PC-9 (cell line): ENCODE measurements at places on chromosomes 11 and 22. TPM values are rescaled to one million over a fixed set of nuclear protein-coding genes. Genes with fewer than 3 reads are reported as not detected.

- DNase-seq, result no peak
- no peaks in the 10 kb centered on the region for H3K4me1 ChIP-seq
- no peaks in the 10 kb centered on the region for H3K36me3 ChIP-seq
- H3K27me3 ChIP-seq, result peaks cover 37% of the 10 kb centered on the region
- H3K4me3 ChIP-seq, result no peak overlapping the region
Measured at GRCh38 chr11:128691802-128692752, 1.8 kb upstream of the FLI1 start.

DNA sequence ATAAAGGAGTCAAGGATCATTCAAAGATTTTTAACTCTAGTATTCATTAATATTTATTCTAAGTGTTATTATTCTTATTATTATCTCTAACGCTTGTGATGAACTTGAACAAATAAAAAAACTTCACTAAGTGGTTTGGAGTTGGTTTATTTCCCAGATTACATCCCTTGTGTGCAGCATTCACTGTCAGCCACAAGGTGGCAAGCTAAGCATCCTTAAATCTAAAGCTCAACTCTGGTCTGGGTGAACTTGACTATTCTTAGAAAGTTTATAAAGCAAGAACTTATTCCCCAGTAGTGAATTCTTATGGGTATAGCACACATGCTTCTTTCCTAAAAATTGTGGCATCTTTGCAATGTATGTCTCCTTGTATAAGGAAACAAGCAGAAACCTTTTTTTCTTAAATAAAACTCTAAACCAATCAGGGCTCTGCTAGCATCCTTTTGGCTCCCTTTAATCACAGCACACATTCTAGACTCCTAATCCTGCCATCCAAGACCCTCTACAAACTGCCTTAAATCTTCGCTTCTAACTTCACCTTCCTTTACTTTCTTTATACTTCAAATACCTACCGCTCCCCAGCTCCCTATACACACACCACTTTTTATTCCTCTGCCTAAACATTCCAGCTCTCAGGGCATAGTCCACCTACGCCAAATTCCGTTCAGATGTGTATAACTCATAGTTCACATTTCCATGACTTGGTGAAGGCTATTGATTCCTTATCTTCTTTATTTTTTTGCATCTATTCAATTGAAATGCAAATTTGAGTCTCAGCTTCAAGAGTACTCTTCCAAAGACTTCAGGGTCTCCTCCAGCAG, 1068.8 kb downstream of the DLG2 start:
- no peaks in the 10 kb centered on the region for H3K4me1 ChIP-seq
- H3K27me3 ChIP-seq, result no peaks in the 10 kb centered on the region
- no peak overlapping the region for H3K27ac ChIP-seq
- no peaks in the 10 kb centered on the region for H3K36me3 ChIP-seq
- DNase-seq, result peak; percentile 19
- H3K4me3 ChIP-seq, result no peak overlapping the region

GRCh38 chr22:43013355-43014315, 1.3 kb downstream of the PACSIN2 start:
- peak overlapping the region; percentile 45 for H3K27ac ChIP-seq
- 0 out of 2 replicates have a peak, but pooled peaks cover 3% of the 10 kb centered on the region for H3K36me3 ChIP-seq
- H3K27me3 ChIP-seq, result no peaks in the 10 kb centered on the region
- DNase-seq, result peak; percentile 56
- peak overlapping the region; percentile 66 for H3K4me3 ChIP-seq

CHRM1 gene
- total RNA-seq, result not detected in 2 replicates

DNA sequence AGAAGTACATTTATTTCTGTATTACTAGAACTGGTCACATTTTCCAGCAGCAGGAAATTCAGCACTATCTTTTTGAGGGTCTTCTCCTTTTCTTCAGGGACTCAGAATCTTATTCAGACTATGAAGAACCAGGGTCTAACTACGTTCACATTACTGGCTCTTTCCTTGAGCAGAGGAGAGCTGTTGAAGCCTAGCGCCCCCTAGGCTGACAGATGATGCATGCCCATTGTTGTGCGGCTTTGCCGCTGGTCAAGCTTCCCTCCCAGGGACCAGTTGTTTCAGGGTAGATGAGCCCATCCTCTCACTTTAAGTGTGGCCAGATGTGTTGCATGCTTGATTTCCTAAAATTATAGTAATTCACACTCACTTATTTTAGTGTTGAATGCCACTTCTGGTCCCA, 168.2 kb upstream of the PDGFD start:
- H3K4me3 ChIP-seq, result no peak overlapping the region
- no peaks in the 10 kb centered on the region for H3K36me3 ChIP-seq
- H3K27me3 ChIP-seq, result no peaks in the 10 kb centered on the region
- no peak for DNase-seq

DNA sequence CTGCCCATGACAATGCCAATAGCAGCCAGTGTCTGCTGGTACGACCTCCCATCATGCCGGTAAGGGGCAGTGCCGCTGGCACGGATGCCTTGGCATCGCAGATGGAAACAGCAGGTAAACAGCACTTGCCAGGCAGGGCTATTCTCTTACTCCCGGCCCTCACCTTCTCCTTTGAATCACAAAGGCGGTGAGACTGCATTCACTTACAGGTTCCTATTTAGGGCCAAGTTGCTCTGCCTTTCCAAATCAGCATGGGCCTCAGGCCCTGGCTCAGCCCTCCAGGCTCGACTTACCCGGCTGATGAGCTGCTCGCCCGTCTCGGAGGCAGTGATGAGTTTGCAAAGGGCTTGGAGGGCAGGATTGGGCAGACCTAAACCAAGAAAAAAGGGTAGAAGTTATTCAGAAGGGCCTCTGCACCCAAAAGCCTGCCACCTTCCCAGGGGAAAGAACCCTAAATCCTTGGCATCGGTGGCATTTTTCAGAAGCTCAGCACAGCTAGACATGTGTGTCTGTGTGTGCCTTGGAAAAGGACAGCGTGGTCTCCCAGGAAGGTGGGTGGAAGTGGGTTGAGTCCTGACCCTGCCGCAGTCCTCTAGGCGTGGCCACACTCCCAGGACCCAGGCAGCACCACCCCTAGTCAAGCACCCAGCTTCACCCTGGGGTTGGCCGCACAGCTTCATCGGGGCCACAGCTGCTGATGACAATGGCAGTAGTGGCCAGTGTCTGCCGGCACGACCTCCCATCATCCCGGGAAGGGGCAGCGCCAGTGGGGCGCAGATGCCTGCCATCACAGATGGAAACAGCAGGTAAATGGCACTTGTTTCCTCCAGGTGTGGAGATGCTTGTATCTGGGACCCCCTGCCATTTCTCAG, 73.5 kb upstream of the PITPNB start:
- no peak overlapping the region for H3K4me3 ChIP-seq
- no peaks in the 10 kb centered on the region for H3K36me3 ChIP-seq
- H3K4me1 ChIP-seq, result no peaks in the 10 kb centered on the region; the same call in 1 of the 2 replicates
- no peaks in the 10 kb centered on the region for H3K27me3 ChIP-seq
- no peak for DNase-seq

OR9I1 gene
- not detected in 2 replicates for total RNA-seq

CCDC188 gene
- not detected in 2 replicates for total RNA-seq

DNA sequence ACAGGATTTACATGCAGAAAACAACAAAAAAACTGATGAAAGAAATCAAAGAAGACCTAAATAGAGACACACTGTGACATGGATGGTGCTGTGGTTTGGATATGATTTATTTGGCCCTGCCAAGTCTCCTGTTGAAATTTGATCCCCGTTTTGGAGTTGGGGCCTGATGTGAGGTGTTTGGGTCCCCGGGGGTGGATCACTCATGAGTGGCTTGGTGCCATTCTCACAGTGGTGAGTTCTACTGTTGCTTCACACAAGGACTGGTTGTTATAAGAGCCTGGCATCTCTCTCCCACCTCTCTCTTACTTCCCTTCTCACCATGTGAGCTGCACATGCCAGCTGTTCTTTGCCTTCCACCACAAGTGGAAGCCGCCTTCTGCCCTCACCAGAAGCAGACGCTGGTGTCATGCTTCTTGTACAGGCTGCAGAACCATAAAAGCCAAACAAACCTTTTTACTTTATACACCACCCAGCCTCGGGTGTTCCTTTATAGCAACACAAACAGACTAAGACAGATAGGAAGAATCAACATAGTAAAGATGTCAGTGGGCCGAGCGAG, 7.8 kb upstream of the RTL6 start:
- H3K36me3 ChIP-seq, result no peaks in the 10 kb centered on the region; the same call in 1 of the 2 replicates
- no peak overlapping the region for H3K27ac ChIP-seq
- no peaks in the 10 kb centered on the region for H3K4me1 ChIP-seq
- no peak for DNase-seq
- no peaks in the 10 kb centered on the region for H3K27me3 ChIP-seq
- no peak overlapping the region for H3K4me3 ChIP-seq

RCOR2 gene
- total RNA-seq, result 3.4 and 5.2 TPM in 2 replicates

DNA sequence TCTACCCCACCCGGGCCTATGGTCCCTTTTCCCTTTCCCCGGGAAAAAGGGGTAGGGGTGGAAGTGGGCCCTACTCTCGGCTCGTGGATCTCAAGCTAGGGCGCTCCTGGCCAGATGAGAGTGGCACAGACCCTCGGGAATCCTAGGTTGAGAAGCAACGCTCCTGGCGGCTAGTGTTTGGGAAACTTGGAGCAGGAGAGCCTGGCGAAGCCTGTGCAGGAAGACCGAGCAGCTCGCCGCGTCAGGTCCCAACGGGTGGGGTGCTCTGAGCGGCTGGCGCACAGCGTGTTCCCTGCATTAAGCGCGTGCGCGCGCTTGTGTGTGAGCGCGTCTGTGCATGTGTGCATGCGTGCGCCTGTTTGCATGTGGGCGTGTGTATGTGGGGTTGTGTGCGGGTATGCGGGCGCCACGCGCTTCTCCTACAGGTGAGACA, 7.1 kb upstream of the FLI1 start:
- H3K27ac ChIP-seq, result no peak overlapping the region
- no peaks in the 10 kb centered on the region for H3K36me3 ChIP-seq
- peaks cover 65% of the 10 kb centered on the region for H3K27me3 ChIP-seq
- H3K4me3 ChIP-seq, result no peak overlapping the region
- H3K4me1 ChIP-seq, result no peaks in the 10 kb centered on the region

C22orf31 gene
- total RNA-seq, result not detected in 2 replicates

GRCh38 chr22:49367041-49367697, 460.5 kb downstream of the BRD1 start:
- H3K36me3 ChIP-seq, result no peaks in the 10 kb centered on the region
- H3K4me3 ChIP-seq, result no peak overlapping the region
- no peaks in the 10 kb centered on the region for H3K4me1 ChIP-seq
- H3K27ac ChIP-seq, result no peak overlapping the region
- DNase-seq, result peak; percentile 39
- H3K27me3 ChIP-seq, result peaks cover 97% of the 10 kb centered on the region

DNA sequence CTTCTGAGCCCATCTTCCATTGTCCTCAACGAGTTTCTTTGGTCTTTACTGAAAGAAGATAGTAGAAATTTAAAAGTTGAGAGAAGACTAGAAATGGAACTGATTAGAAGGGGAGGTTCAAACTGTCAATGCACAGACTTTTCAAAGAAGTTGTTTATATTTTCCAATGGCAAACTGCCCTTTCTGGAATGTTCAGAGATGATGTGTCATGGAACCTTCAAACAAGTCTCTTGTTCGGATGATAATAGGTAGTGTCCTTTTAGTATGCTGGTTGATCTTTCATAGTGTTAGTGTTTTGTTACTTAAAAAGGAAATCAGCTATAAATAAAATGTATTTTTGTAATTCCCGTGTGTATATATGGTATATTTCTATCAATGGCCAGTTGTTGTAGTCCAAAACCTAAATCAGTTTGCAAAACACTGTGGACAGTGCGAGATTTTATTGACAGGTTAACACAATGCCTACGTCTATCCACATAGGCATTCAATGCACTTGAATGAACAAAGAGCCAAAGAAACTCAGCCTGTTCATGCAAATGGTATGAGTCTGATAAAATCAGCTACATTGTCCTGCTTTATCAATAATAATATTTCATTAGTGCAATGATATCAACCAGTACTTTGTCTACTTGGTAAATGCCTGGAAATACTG, 30.9 kb downstream of the C11orf91 start:
- no peak overlapping the region for H3K4me3 ChIP-seq
- H3K27me3 ChIP-seq, result no peaks in the 10 kb centered on the region
- no peak overlapping the region for H3K27ac ChIP-seq
- H3K4me1 ChIP-seq, result peaks cover 11% of the 10 kb centered on the region; the same call in 1 of the 2 replicates
- no peaks in the 10 kb centered on the region for H3K36me3 ChIP-seq

DNA sequence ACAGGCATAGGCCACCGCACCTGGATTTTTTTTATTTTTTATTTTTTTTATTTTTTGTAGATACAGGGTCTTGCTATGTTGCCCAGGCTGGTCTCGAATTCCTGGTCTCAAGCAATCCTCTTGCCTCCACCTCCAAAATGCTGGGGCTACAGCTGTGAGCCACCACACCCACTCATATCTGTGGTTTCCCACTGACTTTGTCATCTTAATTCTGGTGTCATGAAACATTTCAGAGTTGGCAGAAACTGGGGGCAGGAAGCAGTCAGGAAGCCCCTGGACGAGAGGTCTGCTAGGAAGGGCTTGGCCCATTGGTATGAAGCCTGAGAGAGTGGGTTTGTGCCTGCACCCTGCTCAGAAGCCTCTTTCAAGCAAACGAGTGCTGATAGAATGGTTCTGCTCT, 49.1 kb downstream of the COMMD9 start:
- DNase-seq, result no peak
- H3K4me3 ChIP-seq, result no peak overlapping the region
- no peaks in the 10 kb centered on the region for H3K36me3 ChIP-seq
- H3K27me3 ChIP-seq, result no peaks in the 10 kb centered on the region
- no peak overlapping the region for H3K27ac ChIP-seq

DNA sequence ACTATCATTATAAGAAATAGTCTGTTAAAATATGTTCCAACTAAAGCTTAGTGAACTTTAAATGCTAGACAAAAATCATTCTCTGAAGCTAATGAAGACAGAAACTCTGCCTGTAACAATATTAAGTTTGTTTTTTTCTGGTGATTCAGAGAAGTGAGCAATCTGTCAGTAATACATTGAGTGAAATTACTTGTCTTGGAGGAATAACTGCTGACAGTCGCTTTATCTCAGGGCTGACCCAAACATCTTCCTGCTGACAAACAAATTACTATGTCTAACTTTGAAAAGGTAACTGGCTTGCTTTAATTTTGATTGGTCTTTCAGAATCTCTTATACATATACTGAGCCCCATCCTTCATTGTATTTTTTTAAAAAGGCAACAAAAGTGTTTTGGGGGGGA, 264.5 kb downstream of the SOX6 start:
- no peak overlapping the region for H3K4me3 ChIP-seq
- no peaks in the 10 kb centered on the region for H3K27me3 ChIP-seq
- no peak overlapping the region for H3K27ac ChIP-seq
- DNase-seq, result no peak
- 0 out of 2 replicates have a peak, but pooled peaks cover 4% of the 10 kb centered on the region for H3K4me1 ChIP-seq

- DNase-seq, result no peak
- no peak overlapping the region for H3K27ac ChIP-seq
Measured at GRCh38 chr22:17300926-17301325, 68.3 kb upstream of the CECR2 start.

- H3K4me3 ChIP-seq, result no peak overlapping the region
- no peaks in the 10 kb centered on the region for H3K4me1 ChIP-seq
- no peaks in the 10 kb centered on the region for H3K36me3 ChIP-seq
Measured at GRCh38 chr11:45392591-45393091, 106.5 kb upstream of the SYT13 start.

SGSM1 gene
- total RNA-seq, result 0.08 and 0.48 TPM in 2 replicates

- H3K36me3 ChIP-seq, result no peaks in the 10 kb centered on the region
- H3K27ac ChIP-seq, result peak overlapping the region; percentile 54
- peak; percentile 90 for DNase-seq
- no peaks in the 10 kb centered on the region for H3K27me3 ChIP-seq
Measured at GRCh38 chr11:15665368-15665871, 550.7 kb downstream of the INSC start.
